ENCODE measurements at places on chromosomes 1 and 21.

GRCh38 chr1:118317842-118318614 is 133.0 kb upstream of the SPAG17 start:
- DNase-seq, result no peak

GRCh38 chr1:205214756-205215155 is 3.3 kb upstream of the DSTYK start:
- no peak for DNase-seq

- no peak for DNase-seq
Measured at GRCh38 chr21:29350246-29350779, 51.6 kb downstream of the BACH1 start.

- no peak for DNase-seq
Measured at GRCh38 chr1:204714861-204715511, 29.4 kb upstream of the LRRN2 start.

DNA sequence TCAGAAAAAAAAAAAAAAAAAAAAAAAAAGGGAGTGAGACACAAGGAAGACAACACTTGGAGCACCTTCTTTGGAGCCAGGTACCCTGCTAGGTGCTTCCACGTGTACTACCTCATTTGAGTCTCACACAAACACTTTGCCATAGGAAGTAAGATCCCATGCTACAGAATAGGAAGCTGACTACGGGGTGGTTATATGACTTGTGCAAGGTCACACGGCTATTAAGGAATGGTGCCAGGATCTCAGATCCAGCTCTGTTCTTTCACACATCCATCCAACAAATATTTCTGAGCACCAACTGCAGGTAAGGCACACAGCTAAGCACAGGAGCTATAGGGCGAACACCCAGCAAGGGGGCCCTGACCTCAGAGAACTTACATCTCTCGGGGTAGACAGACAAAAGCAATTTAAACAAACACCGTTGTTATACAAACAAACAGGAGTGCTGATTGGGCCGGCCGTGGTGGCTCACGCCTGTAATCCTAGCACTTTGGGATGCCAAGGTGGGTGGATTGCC is 22.4 kb downstream of the PTAFR start:
- DNase-seq, result no peak

DNA sequence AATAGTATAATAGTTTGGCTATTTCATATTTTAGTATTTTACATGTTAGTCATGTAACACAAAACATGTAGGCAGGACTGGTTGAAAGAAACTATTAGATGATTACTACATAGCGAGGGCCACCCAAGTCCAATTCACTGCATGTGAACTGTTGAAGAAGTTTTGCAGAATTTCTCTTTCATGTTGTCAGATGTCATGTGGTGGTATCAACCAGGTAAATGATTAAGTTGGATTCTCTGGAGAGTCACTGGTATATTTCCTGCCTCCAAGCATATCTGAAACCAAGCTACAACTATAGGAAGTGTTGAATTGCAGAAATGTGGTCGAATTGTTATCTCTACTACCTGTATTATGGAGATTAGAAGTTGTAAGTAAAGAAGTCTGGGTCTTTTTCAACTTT is 137.8 kb upstream of the DPYD start:
- no peak for DNase-seq

DNA sequence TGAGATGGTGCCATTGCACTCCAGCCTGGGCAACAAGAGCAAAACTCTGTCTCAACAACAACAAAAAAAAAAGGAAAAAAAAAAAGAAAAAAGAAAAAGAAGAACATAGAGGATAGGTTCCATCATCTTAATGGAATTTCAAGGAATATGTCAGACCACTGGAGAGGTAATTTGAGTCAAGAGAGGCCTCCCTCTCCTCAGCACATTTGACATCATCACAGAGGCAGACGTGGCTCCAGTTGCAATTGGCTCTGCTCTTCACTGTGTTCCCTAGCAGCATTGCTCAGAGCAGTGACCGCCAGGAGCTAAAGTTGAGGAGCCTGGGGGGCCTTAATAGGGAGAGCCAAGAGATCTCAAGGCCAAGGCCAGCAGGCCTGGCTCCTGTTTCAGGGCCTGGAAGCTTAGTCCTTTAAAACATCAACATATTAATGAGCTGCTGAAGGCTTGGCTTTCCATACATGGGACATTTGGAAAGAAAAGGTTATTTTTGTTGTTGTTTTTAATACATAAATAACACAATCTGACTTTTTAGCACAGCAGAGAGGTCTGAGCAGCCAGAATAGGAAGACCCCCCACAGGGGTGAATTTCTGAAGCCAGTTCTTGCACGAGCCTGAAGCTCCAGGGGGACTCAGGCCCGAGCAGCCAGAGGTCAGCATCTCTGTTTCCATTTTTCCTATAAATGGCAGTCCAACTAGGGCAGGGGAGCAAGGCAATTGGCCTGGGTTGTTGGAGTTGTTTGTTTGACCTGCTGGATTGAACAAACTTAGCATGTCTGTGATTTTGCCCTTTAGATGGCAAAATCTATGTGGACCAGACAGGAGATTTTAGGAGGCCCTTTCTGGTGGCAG is 118.3 kb upstream of the FGGY start:
- peak; percentile 32 for DNase-seq

GRCh38 chr1:14265495-14265894 is 333.0 kb upstream of the KAZN start:
- no peak for DNase-seq

GRCh38 chr1:89271341-89272015 is 1.2 kb downstream of the GBP5 start:
- peak; percentile 26 for DNase-seq

DNA sequence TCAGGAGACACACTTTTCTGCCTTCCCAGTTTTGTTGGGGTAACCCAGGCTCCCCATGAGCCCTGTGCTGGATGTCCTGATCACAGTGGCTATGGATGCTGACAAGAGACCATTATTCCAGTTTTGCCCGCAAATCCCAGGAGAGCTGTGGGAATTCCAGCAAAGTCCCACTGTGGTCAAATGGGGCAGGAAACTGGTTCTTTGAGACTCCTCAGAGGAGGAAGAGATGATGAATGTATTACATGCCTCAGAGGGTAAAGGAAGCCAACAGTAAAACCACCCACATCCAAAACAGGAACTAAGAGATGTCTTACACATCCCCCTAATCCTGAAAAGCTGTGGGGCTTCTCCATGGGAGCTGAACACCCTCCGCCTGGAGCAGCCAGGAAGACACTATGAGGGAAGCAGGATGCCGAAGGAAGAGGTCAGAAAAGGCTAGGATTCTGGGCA is 12.8 kb upstream of the MPZL1 start:
- DNase-seq, result peak; percentile 56

GRCh38 chr21:33518899-33519298 is 23.0 kb downstream of the GART start:
- DNase-seq, result no peak

DNA sequence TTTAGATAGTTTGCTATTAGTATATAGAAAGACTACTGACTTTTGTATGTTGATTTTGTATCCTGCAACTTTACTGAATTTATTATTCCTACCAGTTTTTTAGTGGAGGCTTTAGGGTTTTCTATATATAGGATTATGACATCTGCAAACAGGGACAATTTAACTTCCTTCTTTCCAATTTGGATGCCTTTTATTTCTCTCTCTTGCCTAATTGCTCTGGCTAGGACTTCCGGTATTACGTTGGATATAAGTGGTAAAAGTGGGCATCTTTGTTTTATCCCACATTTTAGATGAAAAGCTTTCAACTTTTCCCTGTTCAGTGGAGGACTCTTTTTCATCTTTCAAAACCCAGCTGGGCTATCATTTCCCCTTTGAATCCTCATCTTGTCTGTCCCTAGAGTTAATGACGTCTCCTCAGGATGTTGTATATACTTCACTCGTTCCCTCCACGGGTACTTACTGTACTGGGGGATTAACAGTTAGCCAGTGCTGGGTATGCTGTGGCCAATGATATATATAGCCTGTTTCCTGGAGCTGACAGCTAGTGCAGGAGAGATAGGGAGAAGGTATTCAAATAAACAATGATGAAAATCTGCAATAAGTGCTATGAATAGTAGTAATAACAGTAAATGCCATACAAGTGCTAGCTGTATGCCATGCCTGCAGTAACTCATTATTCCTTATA is 9.8 kb downstream of the ACOT11 start:
- DNase-seq, result no peak

GRCh38 chr21:44434936-44435635 is 20.2 kb upstream of the LRRC3 start:
- no peak for DNase-seq

- peak; percentile 24 for DNase-seq
Measured at GRCh38 chr1:212311836-212312497, 26.8 kb downstream of the PPP2R5A start.

GRCh38 chr1:181424786-181425403 is 58.4 kb upstream of the CACNA1E start:
- DNase-seq, result peak; percentile 56

DNA sequence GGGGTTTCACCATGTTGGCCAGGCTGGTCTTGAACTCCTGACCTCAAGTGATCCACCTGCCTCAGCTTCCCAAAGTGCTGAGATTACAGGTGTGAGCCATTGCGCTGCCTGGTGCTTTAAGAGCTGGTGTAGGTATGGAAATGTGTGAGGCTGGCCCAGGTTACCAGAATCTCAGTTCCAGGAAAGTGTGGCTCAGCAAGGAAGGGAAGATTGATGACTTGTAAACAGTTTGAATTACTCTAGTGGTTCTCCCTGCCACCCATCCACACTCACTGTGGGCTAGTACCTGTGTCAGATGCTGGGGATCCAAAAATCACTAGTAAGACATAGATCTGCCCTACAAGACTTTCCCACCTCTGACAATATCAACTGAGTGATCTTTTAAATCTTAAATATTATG is 34.5 kb upstream of the SLC35D1 start:
- DNase-seq, result no peak

DNA sequence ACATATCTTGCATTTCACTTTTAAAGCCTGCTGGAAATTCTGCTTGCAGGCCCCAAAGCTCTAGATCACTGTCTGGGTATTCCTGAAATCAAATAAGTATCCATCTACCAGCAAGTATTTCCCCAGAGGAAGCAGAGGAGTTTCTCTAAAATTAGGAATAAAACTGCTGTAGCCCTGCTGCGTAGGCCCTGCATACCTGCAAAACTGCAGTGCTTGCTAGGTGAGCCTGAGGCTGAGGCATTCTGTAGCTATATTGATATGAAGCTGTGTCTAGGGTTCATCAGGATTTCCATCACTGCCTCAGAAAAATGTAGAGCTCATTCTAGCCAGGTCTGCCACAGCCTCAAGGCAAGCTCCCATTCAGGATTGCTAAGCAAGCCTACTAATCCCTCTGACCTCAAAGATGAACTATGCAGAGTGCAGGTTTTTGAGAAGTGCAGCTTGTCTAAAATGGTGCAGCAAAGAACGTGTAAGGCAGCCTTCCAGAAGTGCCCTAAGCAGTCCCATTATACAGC is 28.7 kb downstream of the NPHS2 start:
- DNase-seq, result no peak

DNA sequence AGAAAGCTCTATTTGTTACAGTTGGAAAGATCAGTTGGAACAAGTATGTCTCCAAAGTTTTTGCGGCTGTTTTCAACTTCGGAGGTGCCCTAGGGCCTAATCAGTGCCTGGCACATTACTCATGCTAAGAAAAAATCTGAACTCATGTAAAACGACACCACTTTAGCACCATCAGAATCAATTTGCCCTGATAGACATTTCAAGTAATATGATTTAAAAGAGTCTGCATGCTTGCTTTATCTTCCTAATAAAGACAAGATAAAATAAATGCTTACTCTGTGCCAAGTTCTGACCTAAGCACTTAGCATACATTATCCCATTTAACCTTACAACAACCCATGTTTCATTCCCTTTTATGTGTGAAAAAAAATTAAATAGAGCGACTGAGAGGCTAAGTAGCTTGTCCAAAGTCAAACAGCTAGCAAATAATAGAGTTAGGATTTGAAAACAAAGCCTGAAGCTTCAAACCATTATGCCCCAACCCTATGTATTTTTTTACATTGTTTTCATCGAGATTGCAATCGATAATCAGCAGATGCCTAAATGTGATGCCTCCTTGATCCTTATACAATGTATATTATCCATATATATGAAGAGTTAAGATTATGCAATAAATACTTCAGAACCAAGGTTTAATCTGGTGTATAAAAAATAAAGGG is 91.3 kb downstream of the DENND1B start:
- DNase-seq, result peak; percentile 70

DNA sequence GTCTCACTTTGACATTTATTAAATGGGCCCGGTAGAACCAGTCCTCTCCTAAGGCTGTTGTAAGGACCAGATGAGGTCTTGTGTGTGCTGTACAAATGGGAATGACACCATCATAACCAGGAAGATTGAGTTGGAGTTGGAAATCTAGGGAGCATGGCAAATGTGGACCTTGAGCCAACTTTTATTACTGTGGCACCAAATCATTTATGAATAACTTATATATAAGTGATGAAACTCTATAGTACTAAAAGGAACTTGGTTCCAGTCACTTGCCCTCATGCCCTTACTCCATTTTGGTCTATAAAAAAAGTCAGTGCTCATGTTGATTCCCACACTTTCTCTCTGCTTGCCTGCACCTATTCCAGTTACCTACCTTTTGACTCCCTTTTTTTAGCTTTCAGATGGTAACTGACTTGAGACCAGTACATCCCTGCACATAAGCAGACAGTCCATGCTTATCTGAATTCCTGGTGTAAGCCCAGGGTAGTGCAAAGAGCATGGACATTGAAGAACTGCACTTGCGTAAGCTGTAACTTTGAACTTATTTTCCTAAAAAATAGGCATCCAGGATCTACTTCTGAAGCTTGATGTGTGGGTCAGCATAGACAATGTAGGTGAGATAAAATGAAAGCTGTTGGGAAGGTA is 210.6 kb downstream of the PBX1 start:
- DNase-seq, result no peak

GRCh38 chr1:7771823-7772299 is 765 bp downstream of the VAMP3 start:
- no peak for DNase-seq

DNA sequence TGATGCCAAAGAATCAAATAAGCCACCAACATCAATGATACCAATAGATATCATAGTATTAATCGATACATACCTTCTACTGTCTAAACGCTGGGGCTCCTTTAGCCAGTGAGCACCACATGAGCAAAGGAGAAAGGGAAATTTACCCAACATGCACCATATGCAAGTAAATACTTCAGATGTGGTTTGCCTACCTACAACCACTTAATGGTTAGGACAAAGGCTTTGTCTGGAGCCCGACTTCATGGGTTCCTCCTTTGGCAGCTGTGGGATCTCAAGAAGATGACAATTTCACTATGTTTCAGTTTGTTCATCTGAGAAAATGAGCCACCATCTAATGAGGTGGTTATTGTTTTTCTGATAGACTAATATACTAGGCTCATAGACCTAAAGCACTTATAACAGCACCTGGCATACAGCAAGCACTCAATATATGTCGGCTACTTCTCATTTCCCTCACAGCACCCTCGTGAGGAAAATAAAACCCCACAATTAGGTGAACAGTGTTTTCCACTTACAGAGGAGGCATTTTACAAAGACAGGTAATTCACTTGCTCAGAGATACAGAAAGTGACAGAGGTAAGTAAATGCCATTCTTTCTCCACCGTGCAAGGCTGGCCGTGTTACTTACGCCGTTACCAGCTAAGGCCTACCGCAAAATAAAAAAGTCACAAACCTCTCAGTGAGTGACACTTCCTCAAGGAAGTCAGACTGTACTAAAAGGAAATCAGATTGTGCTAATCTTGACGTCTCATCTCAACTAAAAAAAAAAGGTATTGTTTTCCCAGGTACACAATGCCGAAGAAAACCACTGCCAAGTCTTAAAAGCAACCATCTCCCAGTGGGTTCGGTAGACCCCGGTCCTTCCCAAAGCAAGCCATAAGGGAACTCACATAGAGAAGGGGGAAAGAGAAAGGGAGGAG is 1.6 kb downstream of the TTC13 start:
- no peak for DNase-seq

All from RPMI7951 (cell line).